KBM-7 (cell line): ENCODE measurements at places on chromosomes 16 and 17.

GRCh38 chr16:58462089-58462488 is 37.9 kb upstream of the NDRG4 start:
- DNase-seq = no peak

GRCh38 chr16:11107780-11108465 is 148.1 kb downstream of the SOCS1 start:
- DNase-seq = no peak

DNA sequence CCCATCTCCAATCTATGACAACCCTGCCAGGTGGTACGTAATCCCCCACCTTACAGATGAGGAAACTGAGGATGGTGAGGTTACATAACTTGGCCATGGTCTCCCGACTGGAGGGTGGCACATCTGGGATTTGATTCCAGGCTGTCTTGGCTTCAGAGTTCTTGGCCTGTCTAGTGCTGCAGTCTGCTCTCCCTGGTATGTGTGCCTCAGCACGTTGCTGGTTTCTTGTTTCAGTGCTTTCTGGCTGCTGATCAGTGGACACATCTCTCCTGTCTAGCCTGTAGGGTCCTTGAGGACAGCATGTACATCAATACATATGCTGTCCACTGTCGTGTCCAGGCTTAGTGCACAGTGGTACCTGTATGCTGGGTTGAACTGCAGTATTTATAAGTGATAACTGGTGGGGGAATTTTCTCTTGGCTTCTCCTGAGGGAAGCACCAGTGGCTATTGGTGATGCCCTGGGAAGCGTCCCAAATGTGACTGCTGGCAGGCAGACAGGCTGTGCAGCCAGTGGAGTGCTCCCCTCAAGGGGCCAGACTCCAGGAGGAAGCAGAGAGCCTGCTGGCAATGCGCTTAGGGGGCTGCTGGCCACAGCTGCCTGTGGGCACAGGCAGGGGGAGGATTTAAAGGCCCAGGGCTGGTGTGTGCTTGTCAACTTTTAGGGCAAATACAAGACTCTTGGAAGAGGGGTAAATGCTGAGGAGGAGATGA is 14.4 kb downstream of the CTRL start:
- DNase-seq = no peak

- DNase-seq = no peak
Measured at GRCh38 chr17:68294196-68294555, 2.9 kb downstream of the ARSG start.

- DNase-seq = peak; percentile 62
Measured at GRCh38 chr17:51261024-51261963, 948 bp downstream of the UTP18 start.

- DNase-seq = no peak
Measured at GRCh38 chr16:57938936-57939871, 31.7 kb downstream of the CNGB1 start.

DNA sequence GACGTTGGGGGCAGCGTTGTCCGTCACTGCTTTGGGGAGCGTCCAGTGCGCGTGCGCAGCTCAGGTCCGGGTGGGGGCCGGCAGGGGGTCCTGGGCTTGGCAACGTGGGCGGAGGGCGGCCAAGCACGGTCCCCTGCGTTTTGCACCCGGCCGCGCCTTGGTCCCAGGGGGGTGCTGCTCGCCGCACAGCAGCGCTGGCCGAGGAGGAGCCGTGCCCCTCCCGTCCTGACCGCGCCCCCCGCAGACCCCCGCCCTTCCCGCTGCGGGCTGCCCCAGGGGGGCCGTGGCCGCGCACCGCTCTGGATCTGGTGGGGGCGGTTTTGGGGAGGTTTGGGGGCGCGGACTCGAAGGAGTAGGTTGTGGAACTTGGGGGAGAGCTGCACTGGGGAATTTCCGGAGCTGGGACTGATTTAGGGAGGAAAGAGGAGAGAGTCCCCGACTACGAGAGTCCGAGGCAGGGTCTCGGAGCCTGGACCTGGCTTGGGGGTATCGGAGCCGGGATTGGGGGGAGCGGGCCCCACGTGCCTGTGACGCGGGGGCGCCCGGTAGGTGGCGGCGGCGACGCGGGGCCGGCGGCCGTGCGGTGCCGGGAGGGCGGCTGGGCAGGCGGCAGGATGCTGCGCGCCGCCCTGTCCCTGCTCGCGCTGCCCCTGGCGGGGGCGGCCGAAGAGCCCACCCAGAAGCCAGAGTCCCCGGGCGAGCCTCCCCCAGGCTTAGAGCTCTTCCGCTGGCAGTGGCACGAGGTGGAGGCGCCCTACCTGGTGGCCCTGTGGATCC is at the start of gene SLC9A5:
SLC9A5 (plus strand) TSS at position 579 of the 777 bp plus-strand sequence; CDS start at position 615, 36 bp downstream.
- DNase-seq = no peak

DNA sequence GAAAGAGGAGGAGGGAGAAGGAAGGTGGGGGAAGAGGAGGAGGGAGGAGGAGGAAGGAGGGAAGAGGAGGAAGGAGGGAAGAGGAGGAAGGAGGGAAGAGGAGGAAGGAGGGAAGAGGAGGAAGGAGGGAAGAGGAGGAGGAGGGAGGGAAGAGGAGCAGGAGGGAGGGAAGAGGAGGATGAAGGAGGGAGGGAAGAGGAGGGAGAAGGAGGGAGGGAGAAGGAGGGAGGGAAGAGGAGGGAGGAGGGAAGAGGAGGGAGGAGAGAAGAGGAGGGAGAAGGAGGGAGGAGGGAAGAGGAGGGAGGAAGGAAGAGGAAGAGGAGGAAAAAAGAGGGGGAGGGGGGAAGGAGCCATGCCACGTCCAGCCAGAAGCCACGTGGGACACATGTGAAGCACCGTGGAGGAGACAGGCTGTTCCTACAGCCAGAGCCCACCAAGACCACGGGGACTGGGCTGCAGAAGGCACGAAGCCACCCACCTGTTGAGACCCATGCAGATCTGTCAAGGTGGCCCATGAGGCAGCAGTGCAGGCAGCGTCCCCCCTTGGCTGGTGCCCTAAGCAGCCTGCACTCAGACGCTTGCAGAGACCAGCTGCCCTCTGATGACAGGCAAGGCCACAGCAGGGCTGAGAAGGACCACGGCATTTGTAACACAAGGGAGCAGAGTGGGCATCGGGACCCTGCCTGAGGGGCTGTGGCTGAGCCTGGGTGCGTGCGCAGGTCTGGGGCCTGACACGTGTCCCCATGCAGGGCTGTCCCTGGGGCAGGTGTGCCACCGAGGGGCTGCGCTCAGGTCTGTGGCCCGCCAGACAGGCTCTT is 10.3 kb downstream of the NDUFAF8 start:
- no peak for DNase-seq

DNA sequence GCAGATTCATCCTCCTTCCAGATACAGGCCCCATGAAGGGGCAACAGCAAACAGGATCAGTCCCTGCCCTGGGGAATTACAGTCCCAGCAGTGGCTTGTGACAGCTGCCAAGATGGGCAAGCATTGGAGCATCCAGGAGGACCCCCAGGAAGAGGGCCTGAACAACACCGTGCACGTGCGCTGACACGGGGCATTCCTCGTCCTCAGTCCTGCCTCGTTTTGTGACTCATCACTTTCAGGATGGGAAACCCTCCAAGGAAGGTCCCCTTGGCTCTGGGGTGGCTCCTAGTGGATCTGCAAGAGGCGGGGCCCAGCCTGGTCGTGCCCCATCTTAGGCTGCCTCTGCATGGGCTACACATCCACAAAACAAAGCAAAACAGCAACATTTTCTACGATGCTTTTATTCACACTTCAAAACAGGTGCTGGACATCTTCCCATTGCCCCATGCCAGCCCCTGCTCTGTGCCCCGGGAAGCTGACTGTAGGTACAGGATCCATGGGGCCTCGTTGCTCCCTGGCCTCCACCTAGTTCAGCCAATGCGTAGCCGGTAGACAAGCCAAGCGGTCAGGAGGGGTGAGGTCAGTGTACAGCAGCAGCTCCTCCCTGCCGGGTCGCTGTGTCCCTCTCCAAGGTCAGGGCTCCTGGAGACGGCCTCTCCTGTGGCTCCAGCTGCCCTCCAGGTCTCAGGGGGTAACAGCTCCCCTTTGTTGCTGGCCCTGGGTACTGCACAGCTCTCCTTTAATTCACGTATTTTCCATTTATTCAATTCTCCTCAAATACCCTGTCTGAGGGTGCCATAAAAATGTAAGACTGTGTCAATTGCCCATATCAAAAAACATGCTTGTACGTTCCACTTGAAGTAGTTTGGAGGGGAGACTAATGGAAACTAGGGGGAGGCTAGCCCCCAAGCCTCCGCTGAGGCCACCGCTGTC is 32.2 kb downstream of the ACTG1 start:
- no peak for DNase-seq

GRCh38 chr16:17271687-17272086 is 199.1 kb downstream of the XYLT1 start:
- no peak for DNase-seq

- DNase-seq = no peak
Measured at GRCh38 chr16:53612003-53612402, 91.7 kb downstream of the RPGRIP1L start.

- no peak for DNase-seq
Measured at GRCh38 chr16:65327346-65327745, 205.5 kb upstream of the CDH11 start.

GRCh38 chr16:20969386-20969785 is 68.8 kb downstream of the LYRM1 start:
- no peak for DNase-seq

DNA sequence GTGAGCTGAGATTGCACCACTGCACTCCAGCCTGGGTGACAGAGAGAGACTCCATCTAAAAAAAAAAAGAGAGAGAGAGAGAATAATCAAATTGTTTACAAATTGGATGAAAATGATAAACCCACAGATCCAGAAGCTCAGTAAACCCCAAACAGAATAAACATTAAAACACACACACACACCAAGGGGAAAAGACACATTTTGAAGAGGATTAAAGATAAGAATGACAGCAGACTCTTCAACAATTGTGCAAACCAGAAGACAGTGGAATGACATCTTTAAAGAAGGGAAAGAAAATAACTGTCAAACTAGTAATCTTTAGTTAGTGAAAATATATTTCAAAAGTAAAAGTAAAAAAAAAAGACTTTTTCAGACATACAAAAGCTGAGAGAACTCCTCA is 64.4 kb upstream of the RPL38 start:
- DNase-seq = no peak

DNA sequence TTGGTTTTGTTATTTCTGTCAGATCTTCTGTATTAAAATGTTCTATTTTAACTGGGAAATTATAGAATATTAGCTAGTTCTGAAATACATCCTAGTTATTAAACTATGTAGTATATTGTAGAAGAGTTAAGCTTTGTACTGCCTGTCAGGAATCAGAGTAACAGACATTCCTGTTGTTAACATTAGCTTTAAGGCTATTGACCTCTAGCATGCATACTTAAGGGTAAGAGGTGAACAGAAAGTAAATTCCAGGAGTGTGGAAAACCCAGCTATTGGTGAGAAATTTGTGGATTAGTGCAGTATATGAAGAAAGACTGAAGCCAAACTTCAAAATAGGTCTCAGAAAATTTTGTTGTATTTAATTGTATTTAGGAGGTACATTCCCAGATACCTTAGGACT is 111.3 kb downstream of the CHD9 start:
- no peak for DNase-seq

DNA sequence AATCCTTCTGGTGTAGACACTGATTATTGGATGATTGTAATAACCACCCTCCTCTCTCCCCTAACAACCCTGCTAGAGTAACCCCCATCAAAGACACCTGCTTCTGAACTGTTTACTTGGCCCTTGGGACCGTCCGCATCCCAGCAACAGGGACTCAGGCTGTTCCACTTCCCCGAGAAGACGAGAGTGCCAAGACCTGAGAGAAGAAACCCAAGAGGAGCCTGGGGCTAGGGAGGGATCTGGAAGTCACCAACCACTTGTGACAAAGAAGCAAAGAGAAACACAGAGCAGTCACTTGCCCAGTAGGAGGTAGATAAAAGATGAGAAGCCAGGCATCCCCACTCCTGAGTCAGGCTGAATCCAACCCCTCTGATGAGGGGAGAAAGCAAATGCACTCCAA is 84.3 kb downstream of the CDH11 start:
- no peak for DNase-seq

DNA sequence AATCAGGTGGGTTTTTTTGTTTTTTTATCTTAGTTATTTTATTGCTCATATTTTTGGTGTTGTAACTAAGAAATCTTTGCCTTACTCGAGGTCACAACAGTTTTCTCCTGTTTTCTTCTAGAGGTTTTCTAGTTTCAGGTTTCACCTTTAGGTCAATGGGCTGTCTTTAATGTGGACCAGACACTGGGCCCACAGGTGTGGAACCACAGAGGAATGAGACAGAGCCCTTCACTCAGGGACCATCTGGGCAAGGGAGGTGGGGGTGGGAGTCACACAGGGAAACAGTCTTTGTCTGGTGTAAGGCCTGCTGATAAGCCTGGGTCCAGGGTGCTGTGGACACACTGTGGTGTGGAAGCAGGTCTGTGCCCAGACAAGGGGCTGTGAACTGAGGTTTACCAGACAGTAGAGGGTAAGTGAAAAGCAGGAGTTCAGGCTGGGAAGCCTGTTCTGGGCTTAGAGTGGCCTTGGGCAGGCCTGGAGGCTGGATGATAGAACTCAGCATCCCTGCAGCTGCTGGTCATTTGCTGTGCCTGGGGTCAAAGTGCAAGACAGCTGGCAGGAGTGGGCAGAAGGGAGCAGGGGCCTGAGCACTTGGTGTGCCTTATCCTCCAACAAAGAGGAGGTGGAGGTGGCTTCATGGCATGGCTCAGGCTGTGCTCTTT is 75.6 kb downstream of the SPECC1 start:
- DNase-seq = no peak

GRCh38 chr16:68335175-68335574 is 24.4 kb downstream of the PRMT7 start:
- DNase-seq = no peak

DNA sequence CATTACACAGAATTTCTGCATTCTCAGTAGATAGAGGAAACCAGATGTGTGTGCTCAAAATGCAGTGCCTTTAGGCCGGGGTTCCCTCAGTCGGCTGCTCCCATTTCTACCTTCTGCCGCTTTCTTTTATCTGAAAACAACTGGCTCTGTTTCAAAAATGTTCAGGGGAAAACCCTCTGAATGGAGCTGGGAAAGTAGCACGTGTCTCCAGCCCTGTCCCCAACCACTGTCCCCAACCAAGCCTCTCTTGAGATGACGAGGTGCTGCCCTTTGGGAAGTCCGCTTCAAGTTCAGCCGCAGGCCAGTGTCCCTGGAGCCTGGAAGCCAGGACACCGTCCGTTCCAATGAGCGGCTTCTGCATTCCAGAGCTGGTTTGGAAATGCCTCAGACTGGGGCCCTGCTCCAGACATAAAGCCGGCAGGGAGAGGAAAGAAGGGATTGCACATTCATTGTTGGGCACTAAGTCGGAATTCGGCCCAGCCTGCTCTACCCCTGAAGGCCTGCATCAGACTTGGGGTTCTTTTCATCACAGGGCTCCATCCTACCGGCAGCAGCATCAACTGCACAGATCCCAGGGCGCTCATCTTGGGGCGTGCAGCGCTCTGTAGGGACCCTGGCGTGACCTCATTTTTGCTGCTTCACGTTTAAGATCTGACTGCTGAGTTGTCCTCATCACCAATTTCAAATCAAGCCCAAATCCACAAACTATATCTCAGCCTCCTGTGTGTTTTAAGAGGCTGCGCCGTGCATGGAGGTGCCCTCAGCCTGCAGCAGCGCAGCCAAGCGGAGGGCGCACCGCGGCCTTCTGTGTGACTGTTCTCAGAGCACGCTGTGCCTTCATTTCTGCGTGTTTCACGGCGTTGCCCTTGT is 111.3 kb downstream of the BANP start:
- no peak for DNase-seq

GRCh38 chr17:9666461-9667050 is 21.2 kb downstream of the USP43 start:
- peak; percentile 16 for DNase-seq

GRCh38 chr16:51464996-51465395 is 313.9 kb upstream of the SALL1 start:
- DNase-seq = no peak

GRCh38 chr17:73630965-73631595 is 13.2 kb downstream of the SDK2 start:
- DNase-seq = no peak

GRCh38 chr16:9374061-9374460 is 282.6 kb downstream of the HAPSTR1 start:
- no peak for DNase-seq

GRCh38 chr17:16927641-16928321 is 44.1 kb downstream of the TNFRSF13B start:
- DNase-seq = no peak
